Activated CD8-positive, alpha-beta memory T cell treated with anti-CD3 and anti-CD28 coated beads, Interleukin-2, amount 50 U/mL, for 48 hours (primary cell): ENCODE measurements at places on chromosomes 7 and 10.

GRCh38 chr10:17232276-17232960 lies 4.4 kb downstream of the VIM start:
- DNase-seq = no peak

GRCh38 chr10:80612261-80612660 lies 74.6 kb downstream of the SH2D4B start:
- DNase-seq = peak; percentile 23

GRCh38 chr7:98556288-98556687 lies 60.8 kb upstream of the NPTX2 start:
- no peak for DNase-seq

- no peak for DNase-seq
These were observed 106.6 kb downstream of the PLXNA4 start for GRCh38 chr7:132469681-132470080.

- no peak for DNase-seq
These were observed 155.9 kb downstream of the ARID5B start for GRCh38 chr10:62057359-62057758.
